ENCODE measurements at places on chromosomes 7 and 10. TPM values are rescaled to one million over a fixed set of nuclear protein-coding genes. Genes with fewer than 3 reads are reported as not detected.

The SMO gene
- 61.4 TPM for total RNA-seq

The BTBD16 gene
- not detected for total RNA-seq

The HOXA6 gene
- total RNA-seq, result not detected

The CLCN1 gene
- total RNA-seq, result 0.23 TPM

GRCh38 chr10:64076322-64076940, 555.2 kb downstream of the REEP3 start:
- DNase-seq, result no peak

- no peak for DNase-seq
These were observed 932.4 kb upstream of the LRRTM3 start for GRCh38 chr10:65993451-65993850.

DNA sequence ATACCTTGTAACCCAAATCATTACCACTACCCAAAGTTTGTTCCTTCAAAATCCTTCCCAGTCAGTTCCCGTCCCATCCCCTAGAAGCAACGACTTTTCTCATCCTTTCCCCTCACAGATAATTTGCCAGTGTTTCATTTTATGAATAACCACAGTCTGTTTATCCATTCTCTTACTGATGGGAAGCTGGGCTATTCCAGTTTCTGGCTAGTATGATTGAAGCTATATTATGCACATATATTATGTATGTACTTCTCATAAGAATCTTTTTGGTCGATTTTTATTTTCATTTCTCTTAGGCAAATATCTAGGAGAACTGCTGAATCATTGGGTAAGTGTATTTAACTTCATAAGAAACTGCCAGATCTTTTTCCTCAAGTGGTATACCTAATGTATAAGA, 114.6 kb downstream of the ZNF438 start:
- no peak for DNase-seq

DNA sequence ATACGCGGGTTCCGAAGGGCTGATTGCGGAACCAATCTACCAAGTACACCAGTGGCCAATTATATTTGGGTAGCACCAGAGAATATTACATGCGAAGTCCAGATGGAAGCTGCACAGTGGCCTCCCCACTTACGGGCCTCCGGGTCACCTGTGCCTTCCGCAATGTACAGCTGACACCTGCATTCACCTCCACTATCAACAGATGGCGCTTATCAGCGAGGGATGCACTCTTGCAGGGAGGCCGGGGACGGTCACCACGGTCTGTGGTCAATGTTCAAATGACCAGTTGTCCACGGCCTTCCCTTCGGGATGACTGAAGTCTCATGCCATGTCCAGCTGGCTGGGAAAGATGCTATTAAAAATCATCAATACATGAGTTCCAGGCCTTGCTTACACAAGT, 47.6 kb downstream of the SLIT1 start:
- DNase-seq, result peak; percentile 60

DNA sequence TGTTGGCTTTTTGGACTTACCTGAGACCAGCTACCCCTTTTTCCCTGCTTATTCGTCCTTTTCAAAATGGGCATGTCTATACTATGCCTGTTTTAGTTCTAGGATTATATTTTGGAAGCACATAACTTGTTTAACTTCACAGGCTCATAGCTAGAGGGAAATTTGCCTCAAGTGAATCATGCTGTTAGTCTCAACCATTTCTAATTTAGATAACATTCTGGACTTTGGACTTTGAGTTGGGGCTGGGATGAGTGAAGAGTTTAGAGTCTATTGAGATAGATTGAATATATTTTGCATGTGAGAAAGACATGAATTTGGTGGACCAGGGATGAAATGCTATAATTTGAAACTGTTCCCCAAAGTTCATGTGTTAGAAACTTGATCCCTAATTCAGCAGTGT, 554.6 kb upstream of the C7orf33 start:
- DNase-seq, result no peak

DNA sequence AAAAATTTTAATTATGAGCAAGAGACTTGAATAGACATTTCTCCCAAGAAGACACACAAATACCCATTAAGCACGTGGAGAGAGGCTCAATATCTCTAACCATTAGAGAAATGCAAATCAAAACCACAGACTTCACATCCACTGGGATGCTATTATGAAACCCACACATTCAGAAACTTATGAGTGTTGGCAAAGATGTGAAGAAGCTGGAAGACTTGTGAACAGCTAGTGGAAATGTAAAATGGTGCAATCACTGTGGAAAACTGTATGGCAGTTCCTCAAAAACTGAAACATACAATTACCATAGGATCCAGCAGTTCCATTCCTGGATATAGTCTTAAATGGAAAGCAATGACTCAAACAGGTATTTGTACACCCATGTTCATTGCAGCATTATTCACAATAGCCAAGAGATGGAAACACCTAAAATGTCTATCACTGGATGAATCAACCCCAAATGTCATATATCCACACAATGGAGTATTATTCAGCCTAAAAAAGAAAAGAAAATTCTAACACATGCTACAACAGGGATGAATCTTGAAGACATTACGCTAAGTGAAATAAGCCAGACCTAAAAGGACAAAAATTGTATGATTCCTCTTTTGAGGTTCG, 53.5 kb upstream of the FRMD4A start:
- DNase-seq, result no peak

- DNase-seq, result no peak
These were observed 155.8 kb downstream of the MLLT10 start for GRCh38 chr10:21689881-21690280.

Data from WTC11 (cell line).